T follicular helper cell (primary cell): ENCODE measurements at places on chromosomes 6 and 20.

DNA sequence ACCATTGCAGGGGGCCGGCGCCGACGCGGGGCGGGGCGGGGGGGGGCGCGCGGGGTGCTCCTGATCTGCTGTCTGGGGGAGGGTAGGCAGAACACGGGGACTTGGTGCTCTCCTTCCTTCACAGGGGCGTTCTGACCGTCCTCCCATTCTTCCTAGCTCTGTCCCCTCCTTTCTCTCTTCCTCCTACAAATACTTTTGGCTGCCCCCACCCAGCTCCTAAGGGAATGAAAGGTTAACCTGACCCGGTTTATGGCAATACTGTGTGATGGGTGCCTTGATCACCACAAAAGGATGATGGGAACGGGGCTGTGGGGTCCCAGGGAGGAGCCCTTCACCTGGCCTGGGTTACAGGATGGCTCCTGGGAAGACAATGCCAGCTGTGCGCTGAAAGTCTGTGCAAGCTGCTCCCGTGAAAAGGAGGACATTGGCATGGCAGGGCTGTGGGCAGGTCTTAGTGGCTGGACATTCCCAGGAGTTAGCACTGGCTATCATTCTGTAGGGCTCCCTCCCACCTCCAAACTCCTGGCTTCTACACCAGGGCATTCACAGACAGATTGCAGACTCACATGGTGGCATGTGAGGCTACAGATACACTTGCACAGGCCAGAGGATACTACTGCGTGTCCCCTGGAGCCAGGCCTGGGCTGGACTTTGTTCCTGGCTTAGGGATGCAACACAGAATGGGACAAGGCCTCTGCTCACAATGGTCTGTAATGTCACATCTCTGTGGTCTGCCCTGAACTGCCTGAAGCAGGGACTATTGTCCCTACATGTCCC lies 1.9 kb upstream of the TPD52L2 start:
- no peak for DNase-seq

GRCh38 chr6:129753422-129753821 lies 43.4 kb upstream of the ARHGAP18 start:
- no peak for DNase-seq

GRCh38 chr6:2229742-2230141 lies 15.7 kb downstream of the GMDS start:
- DNase-seq, result no peak

DNA sequence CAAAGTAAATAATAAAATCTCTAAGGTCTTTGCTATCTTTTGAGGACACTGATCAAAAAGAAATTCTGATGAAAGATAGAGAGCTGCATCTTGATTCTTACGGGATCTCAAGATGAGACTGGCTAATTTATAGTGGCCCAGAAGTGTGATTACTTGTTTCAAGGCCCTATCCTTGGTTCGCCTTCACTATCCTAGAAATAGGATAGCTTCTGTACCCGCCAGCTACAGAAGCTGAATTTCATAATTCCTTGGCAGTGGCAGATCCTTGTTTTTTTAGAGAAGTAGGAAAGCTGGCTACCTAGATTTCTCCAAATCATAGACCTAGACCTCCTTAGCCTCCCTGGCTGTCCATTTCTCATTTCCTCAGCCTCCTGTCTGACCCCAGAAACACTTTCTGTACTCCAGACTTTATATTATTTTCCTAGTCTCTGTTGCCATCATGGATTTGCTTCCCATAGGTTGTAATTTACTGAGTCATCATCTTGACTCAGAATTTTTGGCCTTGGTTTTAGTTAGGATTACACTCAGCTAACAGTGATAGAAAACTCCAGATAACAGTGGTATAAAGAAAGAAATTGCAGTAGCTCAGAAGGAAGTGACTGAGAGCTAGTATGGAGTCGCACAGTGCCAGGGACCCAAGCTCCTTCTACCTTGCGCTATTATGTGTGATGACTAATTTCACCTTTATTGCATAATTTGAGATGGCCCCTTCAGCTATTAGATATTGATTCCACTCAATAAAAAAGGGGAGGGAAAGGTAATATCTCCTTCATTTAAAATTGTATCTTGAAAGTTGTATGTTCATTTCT lies 27.7 kb downstream of the PHF3 start:
- no peak for DNase-seq

DNA sequence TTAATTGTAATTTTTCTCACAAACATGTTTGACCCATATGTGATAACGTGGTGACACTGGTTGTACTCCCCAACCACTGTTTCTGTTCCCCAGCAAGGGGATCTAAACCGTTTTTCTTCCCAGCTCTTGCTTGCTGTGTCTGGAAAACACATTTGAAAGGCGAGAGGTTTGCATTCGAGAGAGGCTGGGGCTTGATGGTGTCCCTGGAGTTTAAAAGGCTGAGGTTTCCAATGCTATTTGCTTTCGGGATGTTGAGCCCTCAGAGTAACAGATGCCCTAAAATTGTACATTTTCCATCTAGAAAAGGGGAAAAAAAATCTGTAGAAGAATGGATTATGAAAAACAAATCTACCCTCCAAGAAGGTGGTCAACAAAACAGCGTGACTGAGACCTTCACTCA lies 35.4 kb downstream of the AKAP12 start:
- DNase-seq, result no peak

- no peak for DNase-seq
Observed at GRCh38 chr6:9875605-9876353, 539.1 kb downstream of the TFAP2A start.

GRCh38 chr6:4509506-4509905 lies 266.7 kb upstream of the CDYL start:
- DNase-seq, result no peak

GRCh38 chr6:22001396-22002027 lies 295.3 kb downstream of the PRL start:
- no peak for DNase-seq

DNA sequence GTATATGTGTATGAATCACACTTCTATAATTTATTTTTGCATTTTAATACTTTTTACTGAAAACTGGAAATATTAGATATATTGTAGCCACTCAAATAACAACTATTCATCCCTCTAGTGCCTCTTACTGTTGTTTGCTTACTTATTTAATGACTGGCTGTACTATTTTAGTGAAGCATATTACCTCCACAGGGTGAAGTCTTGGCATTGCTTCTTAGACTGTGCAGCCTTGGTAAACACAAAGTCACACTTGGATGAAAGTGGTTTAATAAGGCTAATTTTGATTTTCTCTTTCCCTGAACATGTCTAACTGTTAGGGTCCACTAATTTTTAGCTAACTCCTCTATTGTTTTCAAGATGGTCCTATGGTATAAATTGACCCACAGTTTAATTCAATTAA lies 1043.2 kb upstream of the ADGRB3 start:
- DNase-seq, result no peak

GRCh38 chr6:45436544-45437438 lies 59.1 kb upstream of the SUPT3H start:
- no peak for DNase-seq

DNA sequence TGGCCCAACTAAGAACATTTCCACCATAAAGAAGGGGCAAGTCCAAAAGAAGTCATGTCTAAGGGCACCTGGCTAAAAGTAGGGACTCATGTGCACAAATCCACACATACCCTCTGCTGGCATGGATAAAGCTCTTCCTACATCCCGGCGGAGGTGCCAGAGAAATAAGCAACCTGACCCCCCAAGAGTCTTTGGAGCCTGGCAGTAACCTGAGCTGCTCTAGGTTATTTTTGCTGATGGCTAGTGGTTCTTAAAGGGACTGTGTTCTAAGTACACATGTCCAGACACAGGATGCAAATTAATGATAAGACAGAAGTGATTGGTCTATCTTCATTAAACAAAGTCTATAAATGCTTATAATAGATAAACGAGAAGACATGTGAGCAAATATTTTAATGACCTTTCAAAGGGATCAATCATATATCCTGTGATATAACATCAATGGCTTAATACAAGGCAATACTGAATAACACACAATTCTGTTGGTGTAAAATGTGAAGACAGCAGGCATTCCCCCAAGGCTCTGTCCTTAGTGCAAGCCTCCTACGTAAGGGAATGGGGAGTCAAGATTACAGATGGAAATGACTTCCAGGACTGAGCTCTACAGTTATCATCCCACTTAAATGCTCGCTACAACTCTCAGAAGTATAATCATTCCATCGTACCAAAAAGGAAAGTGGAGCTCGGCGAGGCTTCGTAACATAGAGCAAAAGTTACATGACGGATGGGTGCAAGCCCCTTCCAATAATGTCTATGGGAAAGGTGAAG lies 52.5 kb downstream of the HIVEP2 start:
- no peak for DNase-seq

DNA sequence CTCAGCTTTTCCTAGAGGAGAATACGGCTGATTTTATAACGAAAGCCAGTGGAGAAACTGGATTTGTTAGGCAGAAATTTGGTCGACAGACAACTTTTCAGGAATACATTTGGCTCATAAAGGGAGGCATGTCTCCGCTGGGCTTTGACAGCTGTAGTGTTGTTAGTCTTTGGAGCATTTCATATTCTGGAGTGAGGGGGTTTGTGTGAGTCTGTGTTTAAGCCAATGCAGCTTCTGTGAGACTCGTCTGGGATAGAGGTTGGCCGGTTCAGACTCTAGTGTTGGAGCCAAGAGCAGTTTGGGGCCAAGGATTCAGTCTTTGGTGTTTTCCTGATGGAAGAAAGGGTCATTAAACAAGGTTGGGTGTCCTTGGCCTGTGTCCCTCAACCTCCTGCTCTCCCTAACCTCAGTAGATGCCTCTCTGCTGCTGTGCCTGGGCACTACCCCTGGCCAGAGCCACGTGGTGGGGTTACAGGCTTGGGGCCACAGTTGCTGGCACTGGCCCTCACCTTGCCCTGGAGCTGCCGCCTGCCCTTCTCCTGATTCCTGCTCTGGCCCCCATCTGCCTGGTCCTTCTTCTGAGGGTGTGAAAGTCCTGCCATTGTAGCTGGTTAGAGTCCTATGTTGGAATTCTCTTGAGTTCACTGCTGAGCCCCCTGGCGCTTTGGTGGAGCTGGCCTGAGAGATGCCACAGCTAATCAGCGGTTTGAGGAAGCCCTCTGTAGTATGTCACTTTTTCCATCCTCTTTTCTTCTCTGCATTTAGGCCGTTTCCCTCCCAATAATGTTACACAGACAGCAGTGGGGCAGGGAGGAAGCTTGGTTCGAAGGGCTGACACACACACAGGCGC lies 6.9 kb downstream of the PTK7 start:
- no peak for DNase-seq

DNA sequence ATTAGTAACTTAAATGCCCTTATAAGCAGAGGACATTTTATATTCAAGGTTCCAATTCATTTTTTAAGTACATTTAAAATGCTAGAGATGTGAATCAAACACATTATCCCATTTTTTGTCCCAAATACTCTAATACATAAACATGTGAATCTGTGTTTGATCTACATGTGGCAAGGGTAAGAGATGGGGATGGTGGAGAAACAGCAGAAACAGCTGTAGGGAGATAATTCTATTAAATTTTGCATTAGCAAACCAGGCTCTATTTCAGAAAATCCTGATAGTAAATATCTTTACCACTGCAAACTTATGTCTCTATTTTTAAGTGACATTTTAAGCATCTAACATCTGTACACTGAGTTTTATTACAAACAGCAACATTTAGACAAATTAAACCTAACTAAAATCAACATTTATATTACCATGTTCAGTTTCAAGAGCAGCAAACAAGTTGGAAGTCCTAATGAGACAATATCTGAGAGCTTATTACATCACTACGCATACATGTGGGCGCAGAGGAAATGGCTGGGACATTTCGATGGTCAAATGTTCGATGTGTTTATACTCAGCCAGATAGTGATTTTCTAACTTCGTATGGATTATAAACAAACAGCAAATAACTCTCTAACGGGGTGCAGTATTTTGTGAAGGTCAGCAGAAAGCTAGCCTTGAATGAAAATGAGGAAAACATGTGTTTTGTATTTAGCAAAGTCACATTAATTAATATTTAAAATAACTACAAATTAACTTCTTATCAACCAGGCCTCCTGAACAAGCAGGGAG lies 165.1 kb downstream of the GJA1 start:
- DNase-seq, result no peak

GRCh38 chr6:10390495-10391298 lies 24.2 kb downstream of the TFAP2A start:
- DNase-seq, result no peak

DNA sequence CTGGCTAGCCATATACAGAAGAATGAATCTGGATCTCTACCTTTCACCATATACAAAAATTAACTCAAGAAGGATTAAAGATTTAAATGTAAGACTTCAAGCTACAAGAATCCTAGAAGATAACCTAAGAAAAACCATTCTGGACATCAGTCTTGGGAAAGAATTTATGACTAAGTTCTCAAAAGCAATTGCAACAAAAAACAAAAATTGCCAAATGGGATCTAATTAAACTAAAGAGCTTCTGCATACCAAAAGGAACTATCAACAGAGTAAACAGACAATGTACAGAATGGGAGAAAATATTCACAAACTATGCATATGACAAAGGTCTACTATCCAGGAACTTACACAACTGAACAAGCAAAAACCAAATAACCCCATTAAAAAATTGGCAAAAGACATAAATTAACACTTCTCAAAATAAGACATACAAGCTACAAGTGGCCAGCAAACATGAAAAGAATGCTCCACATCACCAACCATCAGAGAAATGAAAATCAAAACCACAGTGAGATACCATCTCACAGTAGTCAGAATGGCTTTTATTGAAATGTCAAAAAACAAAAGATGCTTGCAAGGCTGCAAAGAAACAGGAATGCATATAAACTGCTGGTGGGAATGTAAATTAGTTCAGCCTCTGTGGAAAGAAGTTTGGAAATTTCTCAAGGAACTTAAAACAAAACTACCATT lies 66.8 kb upstream of the RSPO3 start:
- no peak for DNase-seq

GRCh38 chr20:52761867-52762266 lies 210.3 kb upstream of the TSHZ2 start:
- no peak for DNase-seq

- no peak for DNase-seq
Observed at GRCh38 chr20:38002422-38002821, 30.8 kb downstream of the TTI1 start.

DNA sequence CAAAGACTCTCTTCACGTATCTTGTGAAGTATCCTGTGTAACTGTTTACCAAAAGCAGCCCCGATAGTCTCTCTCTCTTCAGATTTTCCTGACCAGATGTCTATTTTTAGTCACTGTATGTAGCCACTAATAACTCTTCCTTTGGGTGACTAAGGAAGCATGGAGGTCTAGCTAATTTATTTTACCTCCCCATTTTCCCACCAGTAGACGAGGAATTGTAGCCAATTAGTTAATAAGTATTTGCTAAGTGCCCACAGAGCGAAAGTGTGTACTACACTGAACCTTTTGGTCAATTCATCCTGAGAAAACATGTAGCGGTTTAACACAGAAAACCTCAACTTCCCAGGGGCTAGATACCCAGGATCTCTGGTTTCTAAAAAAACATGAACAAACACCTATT lies 180.6 kb downstream of the TBX18 start:
- no peak for DNase-seq
